ENCODE measurements at places on chromosomes 13 and 19. TPM values are rescaled to one million over a fixed set of nuclear protein-coding genes. Genes with fewer than 3 reads are reported as not detected.

DNA sequence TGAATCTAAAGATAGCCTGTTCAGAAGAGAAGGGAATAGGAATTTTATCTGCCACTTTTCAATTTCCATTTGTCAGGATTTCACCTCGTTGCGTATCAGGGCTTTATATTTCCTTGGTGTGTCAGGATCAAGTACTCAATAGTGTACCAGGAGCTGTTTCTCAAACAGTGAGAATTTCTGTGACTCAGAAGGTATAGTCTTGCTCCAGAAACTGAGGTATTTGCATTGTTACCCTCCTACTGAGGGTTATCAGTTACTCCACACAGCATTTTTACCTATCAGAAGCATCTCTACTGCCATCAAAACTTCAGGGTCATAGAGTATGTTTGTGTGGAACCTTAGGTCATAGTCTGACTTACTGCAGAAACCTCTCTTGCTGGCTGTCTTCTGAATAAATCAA is 271.7 kb upstream of the EDNRB start:
- no peak for DNase-seq

DNA sequence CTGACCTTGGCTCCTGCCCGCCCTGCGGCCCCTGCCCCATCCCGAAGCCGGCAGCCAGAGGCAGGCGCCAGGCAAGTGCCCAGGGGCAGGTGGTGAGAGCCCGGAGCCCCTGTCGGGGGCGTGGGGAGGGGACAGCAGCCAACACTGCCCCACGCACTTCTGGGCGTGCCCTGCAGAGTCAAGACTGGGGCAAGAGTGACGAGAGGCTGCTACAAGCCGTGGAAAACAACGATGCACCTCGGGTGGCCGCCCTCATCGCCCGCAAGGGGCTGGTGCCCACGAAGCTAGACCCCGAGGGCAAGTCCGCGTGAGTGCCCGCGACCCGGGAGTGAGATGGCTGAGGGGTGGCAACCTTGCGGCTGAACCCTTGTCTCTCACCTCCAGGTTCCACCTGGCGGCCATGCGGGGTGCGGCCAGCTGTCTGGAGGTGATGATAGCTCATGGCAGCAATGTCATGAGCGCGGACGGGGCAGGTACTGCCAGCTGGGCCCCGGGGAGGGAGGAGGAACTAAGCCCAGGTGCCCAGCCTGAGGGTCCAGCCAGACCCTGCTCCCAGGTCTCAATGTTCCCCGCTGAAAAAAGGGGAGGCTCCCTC is 17.3 kb downstream of the ANKRD24 start:
- DNase-seq, result no peak

AMER2 gene
- total RNA-seq, result not detected

DNA sequence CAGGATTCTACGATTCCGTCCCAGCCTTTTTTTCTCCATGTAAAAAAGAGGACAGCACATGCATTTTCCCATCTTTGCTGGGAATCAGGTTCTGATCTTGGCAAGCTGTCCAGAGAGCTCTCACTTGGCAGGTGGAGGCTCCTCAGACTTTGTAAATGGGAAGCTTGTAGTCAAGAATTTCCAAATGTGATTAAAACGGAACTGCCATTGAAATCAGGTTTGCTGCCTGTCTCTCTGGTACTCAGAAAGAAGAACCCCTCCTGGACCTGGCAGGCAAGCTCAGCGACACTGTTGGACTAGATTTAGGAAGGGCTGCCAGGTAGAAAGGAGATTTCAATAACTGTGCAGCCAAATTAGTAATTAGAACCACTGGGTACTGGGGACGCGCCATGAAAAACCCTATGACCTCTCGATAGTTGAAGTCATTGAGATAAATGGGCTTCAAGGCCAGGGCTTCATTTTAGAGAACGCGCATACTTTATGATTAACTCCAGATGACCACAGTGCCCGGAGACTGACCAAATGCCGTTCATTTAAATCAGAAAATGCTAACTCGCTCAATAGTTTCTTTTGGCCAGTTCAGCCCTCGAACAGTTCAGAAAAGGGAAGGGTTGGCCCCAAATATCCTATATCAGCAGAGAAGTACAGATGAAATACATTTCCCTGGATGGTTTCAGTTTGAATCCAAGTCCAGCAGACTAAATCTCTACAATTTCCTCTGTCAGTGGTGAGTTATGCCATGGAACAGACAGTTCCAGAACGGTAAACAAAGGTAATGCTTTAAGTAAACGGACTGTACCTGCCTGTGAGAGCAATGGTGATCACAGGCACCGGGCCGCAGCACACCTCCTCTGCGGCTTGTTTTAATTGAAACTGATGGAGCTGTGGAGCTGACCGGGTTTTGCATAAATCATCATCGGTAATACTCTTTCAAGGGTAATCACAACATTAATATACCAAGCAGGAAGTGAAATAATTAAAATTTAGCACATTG is 517.4 kb downstream of the RFC3 start:
- no peak for DNase-seq

GRCh38 chr13:49116873-49117272 is 103.3 kb upstream of the MLNR start:
- no peak for DNase-seq

DNA sequence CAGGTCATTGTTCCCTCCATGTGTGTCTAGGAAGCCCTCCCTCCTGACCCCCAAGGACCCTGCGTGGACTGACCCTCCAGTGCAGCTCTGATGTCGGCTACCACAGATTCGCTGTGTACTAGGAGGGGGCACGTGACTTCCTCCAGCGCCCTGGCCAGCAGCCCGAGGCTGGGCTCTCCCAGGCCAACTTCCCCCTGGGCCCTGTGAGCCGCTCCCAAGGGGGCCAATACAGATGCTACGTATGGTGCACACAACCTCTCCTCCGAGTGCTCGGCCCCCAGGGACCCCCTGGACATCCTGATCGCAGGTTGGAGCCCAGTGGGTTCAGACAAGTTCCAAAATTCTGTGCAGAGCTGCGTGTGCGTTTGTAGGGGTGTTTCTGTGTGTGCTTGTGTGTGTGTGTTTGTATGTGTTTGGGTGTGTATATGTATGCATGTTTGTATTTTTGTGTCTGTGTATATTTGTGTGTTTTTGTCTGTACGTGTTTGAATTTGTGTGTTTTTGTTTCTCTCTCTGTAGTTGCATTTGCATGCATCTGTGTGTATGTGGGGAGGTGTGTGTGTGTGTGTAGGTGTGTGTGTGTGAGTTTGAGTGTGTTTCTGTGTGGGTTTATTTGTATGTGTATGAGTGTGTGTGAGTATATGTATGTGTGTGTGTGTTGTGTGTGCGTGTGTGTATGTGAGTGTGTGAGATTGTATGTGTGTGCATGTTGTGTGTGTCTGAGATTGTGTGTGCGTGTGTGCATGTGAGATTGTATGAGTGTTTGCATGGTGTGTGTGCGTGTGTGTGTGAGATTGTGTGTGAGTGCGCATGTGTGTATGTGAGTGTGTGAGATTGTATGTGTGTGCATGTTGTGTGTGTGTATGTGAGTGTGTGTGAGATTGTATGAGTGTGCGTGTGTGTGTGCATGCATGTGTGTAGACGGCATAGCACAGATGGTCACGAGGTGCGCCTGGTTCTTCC is 21.4 kb upstream of the LILRA2 start:
- no peak for DNase-seq
